ENCODE measurements at places on chromosomes 1 and 21.

GRCh38 chr21:33836408-33836807, 79.2 kb downstream of the ATP5PO start:
- DNase-seq = no peak

GRCh38 chr1:157955221-157955620, 38.2 kb upstream of the KIRREL1 start:
- no peak for DNase-seq

GRCh38 chr21:15006594-15007230, 58.1 kb downstream of the NRIP1 start:
- DNase-seq = no peak

DNA sequence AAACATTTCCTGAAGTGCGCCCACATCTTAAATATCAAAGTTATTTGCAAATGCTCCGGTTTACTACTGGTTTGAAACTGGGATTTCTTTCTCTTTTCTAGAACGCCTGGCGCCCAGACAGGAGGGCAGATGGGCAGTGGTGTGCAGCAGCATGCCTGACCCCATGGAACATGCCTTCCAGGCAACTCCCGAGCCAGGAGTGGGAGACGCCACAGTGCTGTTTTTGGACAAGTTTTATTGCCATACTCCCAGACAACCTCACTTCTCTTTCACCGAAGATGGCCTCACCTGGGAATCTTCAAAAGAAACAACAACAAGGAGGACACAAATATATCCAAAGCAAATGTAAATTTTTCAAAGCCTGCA, 21.5 kb downstream of the UBE2G2 start:
- DNase-seq = no peak

GRCh38 chr1:197890936-197891335, 11.5 kb upstream of the C1orf53 start:
- no peak for DNase-seq

- no peak for DNase-seq
Observed at GRCh38 chr1:229075716-229076115, 195.2 kb upstream of the RAB4A start.

GRCh38 chr1:237429252-237429651, 387.3 kb downstream of the RYR2 start:
- DNase-seq = no peak

GRCh38 chr1:32341186-32341757, 5.2 kb upstream of the MARCKSL1 start:
- no peak for DNase-seq

DNA sequence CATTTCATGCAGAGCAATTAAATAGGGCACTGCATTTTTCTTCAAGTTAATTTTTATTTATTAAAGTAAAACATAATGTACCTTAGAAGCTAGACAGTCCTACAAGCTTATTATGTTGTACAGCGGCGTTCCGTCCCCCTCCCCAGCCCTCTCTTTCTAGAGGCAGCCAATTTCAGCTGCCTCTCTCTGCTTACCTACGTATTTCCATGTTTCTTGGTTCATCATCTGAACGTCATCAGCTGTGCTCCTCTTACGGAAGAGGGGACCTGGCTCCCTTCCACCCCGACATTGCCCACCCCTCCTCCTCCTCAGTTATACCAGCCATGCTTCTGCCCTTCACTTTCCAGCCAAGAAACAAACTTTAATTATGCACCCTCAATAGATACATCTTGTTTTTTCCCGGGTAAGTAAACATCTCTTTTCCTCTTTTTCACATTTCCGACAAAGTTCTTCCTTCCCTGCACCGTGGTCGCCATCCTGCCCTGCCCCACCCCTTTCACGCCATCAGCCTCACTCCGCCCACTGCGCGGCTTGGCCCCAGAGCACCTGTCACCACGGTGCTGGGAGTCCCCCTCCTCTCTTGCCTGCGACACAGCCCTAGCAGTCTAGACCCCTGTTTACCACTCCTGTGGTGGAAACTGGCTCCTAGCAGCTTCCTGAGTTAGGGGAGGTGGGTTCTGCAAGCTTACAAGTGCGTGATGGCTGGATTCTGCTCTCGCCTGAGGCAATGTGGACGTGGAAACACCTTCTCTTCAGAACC, 57.9 kb downstream of the SLC37A1 start:
- no peak for DNase-seq

DNA sequence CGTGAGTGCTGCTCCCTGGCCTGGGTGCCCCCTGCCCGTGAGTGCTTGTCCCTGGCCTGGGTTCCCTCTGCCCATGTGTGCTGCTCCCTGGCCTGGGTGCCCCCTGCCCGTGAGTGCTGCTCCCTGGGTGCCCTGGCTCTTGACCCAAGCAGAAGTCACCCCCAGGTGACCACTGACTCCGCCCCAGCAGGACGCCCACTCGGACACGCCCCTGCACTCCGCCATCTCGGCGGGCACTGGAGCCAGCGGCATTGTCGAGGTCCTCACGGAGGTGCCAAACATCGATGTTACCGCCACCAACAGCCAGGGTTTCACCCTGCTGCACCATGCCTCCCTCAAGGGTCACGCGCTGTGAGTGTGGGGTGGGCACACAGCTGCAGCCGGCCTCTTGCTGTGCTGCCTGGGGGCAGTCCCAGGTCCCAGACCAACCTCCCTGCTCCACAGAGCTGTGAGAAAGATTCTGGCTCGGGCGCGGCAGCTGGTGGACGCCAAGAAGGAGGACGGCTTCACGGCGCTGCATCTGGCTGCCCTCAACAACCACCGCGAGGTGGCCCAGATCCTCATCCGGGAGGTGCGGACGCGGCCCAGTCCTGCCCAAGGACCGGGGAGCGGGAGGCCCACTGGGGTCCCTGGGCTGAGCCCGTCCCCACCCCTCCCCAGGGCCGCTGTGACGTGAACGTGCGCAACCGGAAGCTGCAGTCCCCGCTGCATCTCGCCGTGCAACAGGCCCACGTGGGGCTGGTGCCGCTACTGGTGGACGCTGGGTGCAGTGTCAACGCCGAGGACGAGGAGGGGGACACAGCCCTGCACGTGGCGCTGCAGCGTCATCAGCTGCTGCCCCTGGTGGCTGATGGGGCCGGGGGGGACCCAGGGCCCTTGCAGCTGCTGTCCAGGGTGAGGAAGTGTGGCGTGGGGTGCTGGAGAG, 3.9 kb upstream of the MMP23B start:
- no peak for DNase-seq
